ENCODE measurements at places on chromosomes 6 and 20. TPM values are rescaled to one million over a fixed set of nuclear protein-coding genes. Genes with fewer than 3 reads are reported as not detected.

The ADTRP gene
- total RNA-seq: 0.47 TPM

The MAP1LC3A gene
- total RNA-seq: 20.9 TPM

The DSP gene
- 95.4 TPM for total RNA-seq

The IYD gene
- not detected for total RNA-seq

The PPP1R10 gene
- 19.4 TPM for total RNA-seq

The GRIK2 gene
- 0.34 TPM for total RNA-seq

The ARFGEF3 gene
- total RNA-seq: 5.8 TPM

All from dermis blood vessel endothelial cell (primary cell).